ENCODE measurements at places on chromosomes 6 and 20.

- no peak for DNase-seq
Measured at GRCh38 chr20:19851861-19852260, 93.8 kb downstream of the RIN2 start.

GRCh38 chr20:56691325-56691998, 62.4 kb downstream of the TFAP2C start:
- no peak for DNase-seq

GRCh38 chr6:122799916-122800686, 11.0 kb downstream of the SMPDL3A start:
- DNase-seq = no peak

GRCh38 chr20:54257071-54257816, 49.4 kb downstream of the PFDN4 start:
- DNase-seq = no peak

- no peak for DNase-seq
Measured at GRCh38 chr6:45927421-45928320, 88.0 kb downstream of the CLIC5 start.
